ENCODE measurements at places on chromosomes 5 and 9.

GRCh38 chr5:133367984-133368383, 244.4 kb downstream of the FSTL4 start:
- DNase-seq, result no peak

DNA sequence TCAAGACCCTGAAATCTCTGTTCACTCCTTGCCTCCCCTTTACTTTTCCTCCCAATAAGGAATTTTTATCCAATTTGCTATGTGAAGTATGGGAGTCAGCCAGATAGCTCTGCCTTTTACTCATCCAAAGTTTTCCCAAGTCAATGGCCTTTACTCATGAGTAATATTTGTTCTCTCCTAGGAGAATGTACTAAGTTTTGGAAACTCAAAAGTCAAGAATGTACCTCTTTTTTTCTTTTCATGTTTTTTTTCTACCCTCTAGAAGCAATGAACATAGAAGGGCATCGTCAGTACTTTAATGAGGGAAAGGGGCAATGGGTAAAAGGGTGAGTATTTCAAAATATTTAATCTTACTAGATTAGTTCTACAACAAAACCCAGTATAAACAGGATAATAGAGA, 140.2 kb upstream of the SGCD start:
- DNase-seq, result no peak

DNA sequence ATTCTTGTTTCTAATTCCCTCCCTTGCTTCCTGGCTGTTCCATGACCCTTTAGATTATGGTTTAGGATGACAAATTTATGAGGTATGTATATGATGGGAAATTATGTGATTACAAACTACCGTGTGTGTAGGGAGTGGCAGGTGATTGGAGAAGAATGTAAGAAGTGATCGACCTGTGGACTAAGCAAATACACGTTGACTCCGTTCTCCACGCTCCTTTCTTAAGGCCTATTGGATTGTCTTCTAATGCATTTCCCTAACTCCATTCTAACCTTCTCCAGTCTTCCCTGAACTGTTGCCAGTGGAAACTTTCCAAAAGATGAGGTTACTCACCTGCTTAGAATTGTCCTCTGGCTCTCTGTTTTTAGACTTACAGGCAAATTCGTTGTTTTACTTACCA, 36.6 kb downstream of the MVB12B start:
- DNase-seq, result no peak

- no peak for DNase-seq
Observed at GRCh38 chr9:15725953-15726352, 173.1 kb downstream of the CCDC171 start.

DNA sequence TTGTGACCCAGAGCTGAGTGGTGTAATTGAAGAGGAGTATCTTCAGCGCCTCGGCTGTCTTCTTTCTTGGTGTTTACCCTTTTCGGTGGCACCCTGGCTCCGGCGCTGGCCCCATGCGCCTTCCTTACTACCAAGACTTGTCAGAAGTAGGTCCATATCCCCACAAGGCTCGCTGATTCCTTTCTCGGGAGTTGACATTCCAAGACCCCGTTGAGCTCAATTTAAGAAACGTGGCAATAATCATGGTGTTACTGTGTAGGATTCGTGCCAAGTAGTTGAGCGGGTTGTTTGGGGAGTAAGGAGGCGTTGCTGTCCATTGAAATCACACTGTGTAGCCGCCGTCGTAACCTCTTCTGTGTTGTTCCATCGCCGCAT, 795 bp downstream of the NDUFAF2 start:
- peak; percentile 17 for DNase-seq

GRCh38 chr5:36396640-36397039, 94.9 kb upstream of the RANBP3L start:
- DNase-seq, result no peak

- DNase-seq, result no peak
Observed at GRCh38 chr5:36701085-36701698, 94.8 kb downstream of the SLC1A3 start.

GRCh38 chr9:34145165-34145564, 18.7 kb upstream of the DCAF12 start:
- no peak for DNase-seq

All from effector CD8-positive, alpha-beta T cell (primary cell).